AG09309 (cell line): ENCODE measurements at places on chromosomes 7 and 10.

DNA sequence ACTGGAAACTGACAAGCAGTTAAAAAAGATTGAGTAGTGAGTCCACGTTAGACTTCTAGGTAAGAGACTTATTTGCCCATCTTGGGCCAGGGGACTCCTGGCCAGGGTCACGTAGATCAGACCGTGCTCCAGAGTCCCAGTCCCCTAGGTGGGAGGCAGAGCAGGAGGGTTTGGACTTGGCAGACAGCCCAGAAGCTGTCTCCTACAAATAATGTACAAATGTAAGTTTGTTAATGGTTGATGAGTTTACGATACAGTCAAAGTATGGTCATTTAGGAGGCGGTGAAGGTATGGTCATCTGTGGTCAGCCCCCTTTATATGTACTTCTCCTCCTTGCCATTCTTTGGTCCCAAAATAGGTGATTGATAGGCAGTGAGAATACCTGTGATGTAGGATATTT lies 28.2 kb downstream of the INPP5F start:
- DNase-seq = no peak

- no peak for DNase-seq
These were observed 308.0 kb upstream of the TEX47 start for GRCh38 chr7:89103564-89103963.

GRCh38 chr7:33449847-33450246 lies 320.5 kb downstream of the BBS9 start:
- no peak for DNase-seq

- no peak for DNase-seq
These were observed 21.8 kb downstream of the SLIT1 start for GRCh38 chr10:97163781-97164501.

DNA sequence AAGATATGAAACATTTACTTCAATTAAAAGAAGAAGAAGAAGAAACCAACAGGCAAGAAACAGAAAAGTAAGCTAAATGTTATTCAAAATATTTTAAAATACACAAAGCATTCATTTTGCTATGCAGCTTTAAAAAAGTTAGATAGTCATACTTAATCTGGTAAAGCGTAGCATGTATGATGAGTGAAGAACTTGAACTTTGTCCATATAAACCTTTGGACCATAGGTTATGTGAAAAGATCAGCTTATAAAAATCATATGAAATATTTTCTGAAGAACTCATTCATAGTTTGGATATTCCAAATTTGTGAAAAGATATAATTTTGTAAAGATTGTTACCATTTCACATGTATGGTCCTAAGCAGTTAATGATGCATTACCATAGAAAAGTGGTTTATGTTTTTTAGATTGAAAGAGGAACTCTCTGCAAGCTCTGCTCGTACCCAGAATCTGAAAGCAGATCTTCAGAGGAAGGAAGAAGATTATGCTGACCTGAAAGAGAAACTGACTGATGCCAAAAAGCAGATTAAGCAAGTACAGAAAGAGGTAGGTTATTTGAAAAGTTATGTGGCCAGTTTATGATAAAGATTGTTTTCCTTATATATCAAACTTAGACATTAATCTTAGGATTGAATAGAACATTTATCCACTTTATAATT lies 37.3 kb downstream of the KIF20B start:
- DNase-seq = no peak

DNA sequence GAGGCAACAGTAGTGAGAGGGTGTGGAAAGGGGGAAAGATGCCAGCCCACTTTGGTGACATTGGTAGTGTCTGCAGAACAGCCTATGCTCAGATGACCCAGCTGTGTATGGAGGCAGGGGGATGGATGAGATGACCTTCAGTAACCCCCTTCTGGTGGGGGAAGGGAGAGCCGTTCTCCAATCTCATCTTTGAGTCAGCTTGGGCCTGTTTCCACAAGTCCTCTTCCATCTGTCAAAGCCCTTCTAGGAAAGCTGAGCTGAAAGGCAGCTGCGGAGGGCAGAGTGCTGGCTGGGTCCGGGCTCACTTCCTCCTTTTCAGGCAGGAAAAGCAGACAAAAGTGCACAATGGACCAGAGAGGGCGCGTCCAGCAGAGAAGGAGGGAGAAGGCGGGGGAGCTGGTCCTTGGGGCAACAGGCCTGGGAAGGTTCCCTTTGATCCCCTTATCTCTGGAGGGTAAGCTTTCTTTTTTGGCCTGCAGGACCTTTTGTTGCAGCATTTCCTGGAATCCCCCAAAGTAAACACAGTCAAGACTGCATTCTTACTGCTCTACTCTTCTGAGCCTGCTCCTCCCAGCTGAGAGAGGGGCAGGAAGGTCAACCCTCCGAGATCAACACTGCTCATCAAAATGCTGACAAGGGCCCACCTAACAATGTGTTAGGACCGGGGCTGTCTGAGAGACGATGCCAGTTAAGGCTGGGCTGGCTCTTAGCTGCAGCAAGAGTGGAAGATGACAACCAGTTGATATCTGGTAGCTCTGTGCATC lies 1.2 kb upstream of the LRMDA start:
- no peak for DNase-seq

DNA sequence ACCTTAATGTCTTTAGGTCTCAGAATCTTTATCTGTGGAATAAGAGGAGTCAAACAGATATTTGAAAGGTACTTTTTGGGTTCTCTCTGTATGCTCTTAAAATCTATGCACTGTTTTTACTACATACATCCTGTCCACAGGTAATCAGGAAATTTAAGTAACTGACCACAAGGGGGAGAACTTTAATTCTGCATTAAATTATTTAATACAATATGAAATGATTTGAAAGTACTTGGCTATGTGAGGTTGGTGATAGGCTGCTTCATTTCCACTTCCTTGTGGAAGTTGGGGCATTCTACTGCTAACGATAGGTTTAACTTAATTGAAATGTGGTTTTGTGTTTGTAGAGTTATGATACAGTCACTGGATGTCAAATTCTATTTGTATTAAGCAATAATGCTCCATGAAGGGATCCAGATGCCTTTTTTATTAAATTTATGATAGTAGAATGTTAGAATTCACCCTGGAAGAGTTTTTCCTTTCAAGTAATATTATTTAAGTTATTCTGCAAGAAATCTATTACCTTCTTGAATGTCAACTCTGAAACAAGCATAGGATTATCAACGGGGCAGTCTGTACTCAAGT lies 6.0 kb downstream of the TEX47 start:
- DNase-seq = no peak

- no peak for DNase-seq
These were observed 761.5 kb upstream of the C7orf33 start for GRCh38 chr7:147829016-147829415.

- no peak for DNase-seq
These were observed 71.6 kb downstream of the HERPUD2 start for GRCh38 chr7:35623381-35623780.

DNA sequence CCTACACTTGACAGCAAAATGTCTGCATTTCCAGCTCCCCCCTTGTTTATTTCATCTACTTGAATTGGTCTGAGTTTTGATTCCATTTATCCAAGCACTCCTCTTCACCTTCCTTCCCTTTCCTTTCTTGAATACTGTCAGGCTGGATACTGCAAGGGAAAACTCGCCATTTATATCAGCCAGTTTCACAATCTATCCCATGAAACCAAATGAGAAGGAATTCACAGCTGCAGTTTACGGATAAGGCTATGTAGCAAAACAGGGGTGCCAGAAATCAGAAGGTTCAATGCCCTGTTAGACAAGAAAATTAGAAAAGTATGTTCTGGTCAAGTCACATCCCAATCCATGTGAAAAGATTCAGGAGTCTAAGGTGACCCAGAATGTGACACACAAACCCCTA lies 28.1 kb downstream of the CCDC6 start:
- no peak for DNase-seq

DNA sequence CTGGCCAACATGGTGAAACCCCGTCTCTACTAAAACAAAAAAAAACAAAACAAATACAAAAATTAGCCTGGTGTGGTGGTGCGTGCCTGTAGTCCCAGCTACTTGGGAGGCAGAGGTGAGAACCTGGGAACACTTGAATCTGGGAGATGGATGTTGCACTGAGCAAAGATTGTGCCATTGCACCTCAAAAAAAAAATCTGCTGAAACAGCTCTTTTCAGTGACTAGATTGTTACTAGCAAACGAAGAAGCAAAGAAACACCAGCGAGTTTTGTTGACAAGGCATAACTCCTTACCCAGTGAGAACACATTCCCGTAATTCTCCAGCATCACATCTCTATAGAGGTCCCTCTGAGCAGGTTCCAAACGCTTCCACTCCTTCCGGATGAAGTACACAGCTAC lies 6.7 kb downstream of the ZNF3 start:
- no peak for DNase-seq

GRCh38 chr10:5125315-5126044 lies 31.3 kb downstream of the AKR1C3 start:
- DNase-seq = no peak

GRCh38 chr7:149882248-149883047 lies 8.7 kb downstream of the ATP6V0E2 start:
- no peak for DNase-seq

- DNase-seq = no peak
These were observed 182.8 kb upstream of the PHYHIPL start for GRCh38 chr10:58993480-58994221.

DNA sequence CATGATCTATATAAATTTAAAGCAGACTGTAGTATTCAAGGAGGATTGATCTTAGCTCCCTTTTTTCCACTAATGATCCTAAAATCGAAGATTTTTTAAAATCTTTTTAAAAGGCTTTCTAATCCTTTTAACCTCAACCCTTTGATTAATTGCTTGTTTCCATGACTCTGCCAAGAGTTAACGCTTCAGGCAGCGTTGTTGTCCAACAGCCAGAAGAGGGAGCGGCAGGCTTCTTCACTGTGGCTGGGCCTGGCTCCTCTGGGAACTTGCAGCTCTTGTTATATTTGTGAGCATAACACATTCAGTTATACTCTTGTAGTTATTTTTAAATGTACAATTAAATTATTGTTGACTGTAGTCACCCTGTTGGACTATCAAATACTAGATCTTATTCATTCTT lies 26.3 kb downstream of the CRCP start:
- peak; percentile 49 for DNase-seq

DNA sequence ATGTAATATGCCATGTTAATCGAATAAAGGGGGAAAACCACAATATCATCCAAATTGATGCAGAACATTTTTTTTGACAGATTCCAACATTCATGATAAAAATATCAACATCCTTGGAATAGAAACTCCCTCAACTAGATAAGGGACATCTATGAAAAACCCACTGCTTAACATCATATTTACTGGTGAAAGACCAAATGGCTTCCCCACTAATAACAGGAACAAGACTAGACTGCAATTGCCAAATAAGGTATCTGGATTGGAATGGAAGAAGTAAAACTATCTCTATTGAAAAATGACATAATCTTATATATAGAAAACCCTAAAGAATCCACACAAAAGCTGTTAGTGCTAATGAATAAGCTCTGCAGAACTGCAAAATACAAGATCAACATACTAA lies 27.8 kb downstream of the SMURF1 start:
- no peak for DNase-seq

GRCh38 chr10:14262836-14263425 lies 67.8 kb downstream of the FRMD4A start:
- DNase-seq = no peak

DNA sequence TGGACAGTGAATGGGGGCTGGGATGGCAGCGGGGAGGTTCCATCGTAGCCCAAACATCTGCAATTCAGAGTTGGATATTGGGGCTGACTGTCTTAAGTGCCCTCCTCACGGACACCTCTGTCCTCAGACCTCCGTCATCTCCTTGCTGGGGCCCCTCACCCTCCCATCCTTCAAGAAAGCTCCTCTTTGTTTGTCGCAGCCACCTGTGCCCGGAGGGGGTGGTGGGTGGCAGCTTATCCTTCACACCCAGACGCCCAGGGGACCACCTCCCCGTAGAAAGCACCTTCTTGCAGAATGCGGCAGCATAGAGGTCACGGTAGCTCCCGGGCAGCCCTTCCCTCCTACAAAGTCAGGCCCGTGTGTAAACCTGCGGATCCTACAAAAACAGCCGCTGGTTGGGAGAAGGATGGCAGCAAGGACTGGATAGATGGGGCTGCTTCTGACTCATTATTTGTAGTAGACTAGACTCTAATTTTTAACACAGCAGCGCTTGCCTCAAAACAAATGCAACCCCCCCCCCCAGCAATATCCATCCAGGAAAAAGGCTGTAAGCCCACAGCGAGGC lies 1.3 kb upstream of the PTPRN2 start:
- no peak for DNase-seq

DNA sequence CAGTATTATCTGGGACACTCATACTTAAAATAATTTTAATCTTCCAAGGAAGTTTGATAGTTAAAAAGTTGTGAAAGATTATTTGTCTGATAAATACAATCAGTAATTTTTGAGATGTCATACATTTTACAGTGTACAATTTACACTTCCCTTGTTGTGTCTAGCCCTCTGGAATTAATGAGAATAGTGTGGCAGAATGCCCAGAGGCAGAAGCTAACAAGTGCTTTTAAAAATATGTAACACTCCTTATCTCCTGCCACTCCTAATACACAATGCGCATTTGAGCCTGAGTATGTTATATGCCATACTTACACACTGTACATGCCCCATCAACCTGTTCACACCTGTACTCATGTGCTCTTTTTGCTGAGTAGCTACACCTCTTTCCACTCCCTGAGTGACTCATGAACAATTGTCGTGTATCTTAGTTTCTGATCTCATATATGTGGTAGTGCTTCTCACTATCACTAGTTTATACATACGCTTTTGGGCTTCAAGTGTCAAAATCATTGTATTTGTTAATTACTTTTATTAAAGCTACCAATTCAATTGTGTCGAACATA lies 106.9 kb upstream of the GNAI1 start:
- DNase-seq = no peak
